ENCODE measurements at places on chromosomes 6 and 20.

GRCh38 chr20:38229376-38230252 is 30.9 kb downstream of the KIAA1755 start:
- DNase-seq, result no peak

DNA sequence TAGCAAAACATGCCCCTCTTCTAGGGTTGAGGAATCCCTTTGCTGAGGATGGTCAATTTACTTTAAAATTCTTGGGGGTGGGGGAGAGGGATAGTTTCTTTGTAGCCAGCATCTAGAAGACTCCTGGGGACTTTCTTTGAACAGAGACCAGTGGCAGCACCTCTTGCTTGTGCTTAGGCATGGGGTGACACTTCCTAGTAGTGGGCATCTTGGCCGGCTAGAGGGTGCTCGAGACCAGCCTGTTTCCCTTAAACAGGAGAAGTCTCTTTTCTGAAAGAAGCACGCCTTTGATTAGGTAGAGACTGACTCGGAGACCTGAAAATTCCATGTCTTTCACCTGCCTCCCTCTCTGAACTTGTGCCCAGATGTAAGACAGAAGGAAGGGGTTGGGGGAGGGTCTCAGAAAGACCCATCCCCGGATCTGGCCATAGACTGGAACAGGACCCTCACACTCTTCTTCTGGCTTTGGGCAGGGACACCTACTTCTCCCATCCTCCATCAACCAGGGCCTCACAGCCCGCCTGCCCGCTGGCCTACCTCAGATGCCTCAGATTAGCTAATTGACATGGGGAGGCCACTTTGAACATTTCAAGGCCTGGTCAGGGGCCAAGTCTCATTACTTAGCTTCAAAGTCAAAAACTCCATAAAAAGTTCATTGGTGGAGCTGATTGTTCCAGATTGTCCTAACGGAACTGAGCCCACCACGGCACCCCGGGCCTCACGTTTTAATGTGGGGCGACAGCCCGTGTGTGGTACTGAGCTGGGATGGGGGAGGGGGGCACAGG is 172.2 kb downstream of the CDC5L start:
- no peak for DNase-seq

DNA sequence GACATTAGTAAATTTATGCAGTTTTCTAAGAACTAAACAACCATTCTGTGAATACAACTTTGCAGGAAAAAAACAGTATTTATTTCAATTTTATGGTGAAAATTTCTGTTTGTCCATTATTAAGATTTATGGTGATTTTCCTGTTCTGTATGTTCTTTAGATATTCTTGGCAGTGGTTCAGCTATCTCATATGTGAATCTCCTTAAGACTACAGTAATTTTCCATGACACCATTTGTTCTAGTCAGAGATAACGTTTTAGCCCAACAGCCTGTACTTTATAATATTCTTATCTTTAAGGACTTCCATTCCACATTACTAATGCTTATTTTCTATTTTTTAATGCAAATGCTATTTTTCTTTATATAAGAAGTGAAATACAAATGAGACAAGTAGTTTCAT is 504.0 kb downstream of the RFPL4B start:
- no peak for DNase-seq

GRCh38 chr6:111978532-111979149 is 75.3 kb upstream of the CCN6 start:
- DNase-seq, result no peak

- no peak for DNase-seq
These were observed 69.0 kb upstream of the CCN2 start for GRCh38 chr6:132020138-132020581.

DNA sequence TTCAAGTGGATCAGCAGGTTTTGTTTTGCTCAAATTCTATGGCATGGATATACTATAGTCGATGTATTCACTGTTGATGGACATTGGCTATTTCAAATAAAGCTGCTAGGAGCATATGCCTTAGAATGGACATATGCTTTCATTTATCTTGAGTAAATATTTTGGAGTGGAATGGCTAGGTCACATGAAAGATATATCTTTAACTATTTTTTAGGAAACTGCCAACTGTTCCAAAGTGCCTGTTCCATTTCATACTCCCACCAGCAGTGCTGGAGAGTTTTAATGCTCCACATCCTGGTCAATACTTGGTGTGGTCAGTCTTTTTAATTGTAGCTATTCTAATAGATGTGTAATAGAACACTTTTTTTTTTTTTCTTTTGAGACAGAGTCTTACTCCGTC is 81.1 kb upstream of the PIM1 start:
- no peak for DNase-seq

DNA sequence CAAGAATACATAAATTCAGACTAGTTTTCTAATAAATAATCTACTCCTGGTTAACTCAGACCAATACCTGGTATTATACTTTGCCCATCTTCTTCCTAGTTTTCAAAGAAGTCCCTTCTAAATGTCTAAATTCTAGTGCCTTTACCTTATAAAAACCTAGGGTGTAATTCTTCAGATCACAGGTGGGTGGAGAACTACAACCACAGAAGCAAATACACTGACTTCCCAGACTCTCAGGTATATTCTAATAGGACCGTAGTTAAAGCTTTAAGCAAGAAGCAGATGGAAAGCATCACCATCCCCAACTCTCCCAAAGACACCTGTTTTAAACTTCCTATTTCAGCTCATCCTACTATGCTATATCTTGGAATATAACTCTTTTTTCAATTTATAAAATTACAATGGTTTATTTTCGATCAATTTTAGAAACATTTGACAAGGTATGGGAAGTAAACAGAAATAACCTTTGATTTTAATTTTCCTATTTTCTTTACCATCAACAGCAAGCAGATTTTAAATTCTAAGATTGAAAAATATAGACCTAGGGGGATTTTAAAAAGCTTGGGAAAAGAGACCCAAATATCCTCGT is 15.8 kb downstream of the MAN1A1 start:
- DNase-seq, result no peak

DNA sequence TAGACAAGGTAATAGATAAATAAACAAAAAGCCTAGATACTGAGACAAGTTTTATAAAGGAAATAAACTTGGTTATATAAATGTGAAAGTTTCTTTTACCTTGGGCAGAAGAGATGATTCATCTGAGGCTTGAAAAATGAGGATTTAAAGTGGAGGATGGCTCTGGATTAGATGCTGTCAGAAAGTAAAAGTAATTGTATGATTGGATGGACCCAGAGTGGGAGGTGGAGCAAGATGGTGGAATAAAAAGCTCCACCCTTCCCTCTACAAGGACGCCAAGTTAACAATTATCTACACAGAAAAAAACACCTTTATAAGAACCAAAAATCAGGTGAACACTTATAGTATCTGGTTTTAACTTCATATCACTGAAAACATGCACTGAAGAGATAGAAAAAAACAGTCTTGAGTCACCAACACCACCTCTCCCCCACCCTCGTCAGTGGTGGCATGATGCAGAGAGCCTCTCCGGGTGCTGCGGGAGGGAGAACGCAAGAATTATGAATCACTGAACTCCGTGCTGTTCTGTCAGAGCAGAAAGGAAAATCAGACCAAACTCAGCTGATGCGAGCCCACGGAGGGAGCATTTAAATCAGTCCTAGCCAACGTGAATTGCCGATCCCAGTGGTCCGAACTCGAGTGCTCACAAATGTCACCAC is 84.7 kb upstream of the GJE1 start:
- DNase-seq, result no peak

DNA sequence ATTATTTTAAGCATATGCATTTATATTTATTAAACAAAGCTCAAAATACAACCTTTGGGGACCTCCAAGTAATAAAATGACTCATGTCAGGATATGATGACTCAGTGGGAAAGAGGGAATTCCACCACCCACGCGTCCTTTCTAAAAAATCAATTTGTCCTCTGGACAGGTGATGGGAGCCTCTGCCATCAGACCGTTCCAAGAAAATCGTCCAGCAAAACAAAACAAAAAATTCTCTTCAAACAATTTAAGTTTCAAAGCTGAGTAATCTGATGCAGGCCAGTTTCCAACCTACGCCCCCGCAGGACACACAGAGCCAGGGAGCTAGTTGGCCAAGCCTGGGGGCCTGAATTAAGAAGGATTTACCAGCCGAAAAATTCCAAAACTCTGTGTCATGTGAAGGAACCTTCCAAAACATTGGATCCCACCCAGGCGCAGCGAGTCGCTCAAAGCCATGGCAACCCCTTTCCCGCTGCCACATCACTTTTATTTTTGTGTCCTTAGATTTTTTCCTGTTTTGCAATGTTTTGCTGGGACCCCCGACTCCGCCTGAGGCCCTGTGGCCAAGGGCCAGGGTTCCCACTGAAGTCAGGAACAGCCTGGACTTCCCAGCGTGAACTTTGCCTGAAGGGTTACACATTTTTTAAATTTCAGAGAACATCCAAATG is 95.3 kb downstream of the NFATC2 start:
- DNase-seq, result no peak

DNA sequence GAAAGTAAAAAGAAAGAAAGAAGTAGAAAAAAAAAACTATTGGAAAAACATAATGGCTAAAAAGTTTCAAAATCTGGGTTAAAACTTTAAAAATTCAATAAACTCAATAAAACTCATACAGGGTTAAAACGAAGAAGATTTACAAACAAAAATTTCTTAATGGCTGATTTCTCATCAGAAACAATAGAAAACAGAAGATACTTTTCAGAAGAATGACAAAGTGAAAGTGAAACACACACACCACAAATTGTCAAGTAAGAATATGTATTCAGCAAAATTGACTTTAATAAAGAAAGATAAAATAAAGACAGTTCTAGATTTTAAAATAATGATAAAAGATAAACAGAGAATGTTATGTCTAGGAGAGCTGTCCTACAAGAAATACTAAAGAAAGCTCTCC is 618.9 kb upstream of the GJE1 start:
- no peak for DNase-seq

DNA sequence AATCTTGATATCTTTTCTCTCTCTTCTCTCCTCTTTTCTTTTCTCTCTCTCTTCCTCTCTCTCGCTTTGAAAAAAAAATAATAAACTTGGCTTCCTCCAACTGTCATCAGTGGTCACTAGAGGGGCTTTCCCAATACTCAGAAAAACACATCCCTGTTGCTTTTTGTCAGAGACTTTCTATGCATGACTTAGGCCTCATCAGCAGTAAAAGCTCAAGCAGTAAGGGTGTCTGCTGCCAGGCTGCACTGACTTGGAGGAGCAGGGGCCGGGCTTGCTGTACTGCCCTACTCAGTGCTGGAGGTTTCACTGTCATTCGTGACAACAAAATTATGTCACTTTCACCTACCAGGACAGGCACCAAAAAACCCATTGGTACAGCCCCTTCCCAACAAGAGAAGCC is 272.0 kb downstream of the ADGB start:
- no peak for DNase-seq

GRCh38 chr6:4134841-4135664 is at the start of gene ECI2:
Gene ECI2, minus strand, starts transcription at chr6:4135575. Its CDS starts 15 bp downstream, at chr6:4135560.
- DNase-seq, result peak; percentile 42

GRCh38 chr6:88785478-88785877 is 177.9 kb downstream of the RNGTT start:
- no peak for DNase-seq

DNA sequence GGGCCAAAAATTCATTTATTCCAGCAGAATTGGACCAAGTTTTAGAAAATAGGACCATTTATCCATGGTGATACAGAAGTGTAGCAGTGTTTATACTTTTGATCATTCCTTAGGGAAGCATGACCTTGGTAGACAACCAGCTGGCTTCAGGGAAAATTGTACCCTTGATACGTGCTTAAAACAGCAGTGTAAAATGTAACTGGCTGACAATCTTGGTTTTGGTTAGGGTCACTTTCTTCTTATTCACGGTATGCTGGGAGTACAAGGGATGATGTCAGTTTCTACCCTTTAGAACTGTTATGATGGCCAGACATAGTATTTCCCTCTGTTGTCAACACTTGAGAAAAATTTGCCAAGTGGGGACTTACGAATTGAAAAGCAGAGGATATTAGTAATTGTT is 157.1 kb downstream of the BCKDHB start:
- no peak for DNase-seq

GRCh38 chr20:14193443-14193842 is 144.0 kb downstream of the FLRT3 start:
- DNase-seq, result no peak

GRCh38 chr6:88490195-88490907 is 324.2 kb upstream of the CNR1 start:
- no peak for DNase-seq

GRCh38 chr6:79841577-79842375 is 105.6 kb downstream of the ELOVL4 start:
- DNase-seq, result no peak

All from cerebellar nuclear complex (tissue), 1 donor.